ENCODE measurements at places on chromosomes 16 and 17. TPM values are rescaled to one million over a fixed set of nuclear protein-coding genes. Genes with fewer than 3 reads are reported as not detected.

Gene MYH11
- total RNA-seq = under 0.01 TPM

Gene HSD11B2
- 0.59 TPM for total RNA-seq

Gene PDE6G
- not detected for total RNA-seq

Gene MRPL10
- 10.4 TPM for total RNA-seq

Gene MATCAP1
- 9.8 TPM for total RNA-seq

Gene CTRB2
- total RNA-seq = not detected

Gene IGSF6
- total RNA-seq = not detected

Gene ACSM2A
- total RNA-seq = not detected

Gene ANKFN1
- 0.14 TPM for total RNA-seq

Gene HSD17B1
- 0.88 TPM for total RNA-seq

Gene IRX3
- total RNA-seq = 0.32 TPM

Gene TAF15
- total RNA-seq = 78.4 TPM

Gene CACNG3
- not detected for total RNA-seq

Gene CRHR1
- not detected for total RNA-seq

Gene NPIPB8
- total RNA-seq = not detected

Gene CREBBP
- total RNA-seq = 19.3 TPM

Gene CDC6
- 2.1 TPM for total RNA-seq

Gene RBFOX1
- total RNA-seq = not detected

Gene HS3ST4
- not detected for total RNA-seq

Gene TP53TG3B
- total RNA-seq = not detected

Gene PIMREG
- 13.7 TPM for total RNA-seq

Gene PRDM7
- not detected for total RNA-seq

Gene UBE2O
- total RNA-seq = 46.2 TPM

Gene CNGB1
- not detected for total RNA-seq

Gene FNDC8
- total RNA-seq = not detected

Gene KRT39
- not detected for total RNA-seq

Gene ACSM3
- total RNA-seq = 0.28 TPM

Gene HBA2
- total RNA-seq = not detected

Gene MYCBPAP
- total RNA-seq = 0.59 TPM

Gene NDUFB10
- total RNA-seq = 110 TPM

Gene SMIM36
- total RNA-seq = not detected

Gene MPO
- total RNA-seq = not detected

Gene HS3ST3B1
- total RNA-seq = 9.2 TPM

Gene PRSS21
- total RNA-seq = not detected

Gene WNT9B
- not detected for total RNA-seq

Gene VMP1
- 313 TPM for total RNA-seq

Gene USP43
- not detected for total RNA-seq

Gene BCAR1
- 55.5 TPM for total RNA-seq

Gene SLC38A7
- total RNA-seq = 49.6 TPM

Gene CX3CL1
- total RNA-seq = under 0.01 TPM

Gene TMC5
- not detected for total RNA-seq

Gene TRIM16
- 104 TPM for total RNA-seq
